ENCODE measurements at places on chromosomes 3 and 15.
A peak's percentile ranks its signal among the peaks of the same experiment; 100 is the strongest.

DNA sequence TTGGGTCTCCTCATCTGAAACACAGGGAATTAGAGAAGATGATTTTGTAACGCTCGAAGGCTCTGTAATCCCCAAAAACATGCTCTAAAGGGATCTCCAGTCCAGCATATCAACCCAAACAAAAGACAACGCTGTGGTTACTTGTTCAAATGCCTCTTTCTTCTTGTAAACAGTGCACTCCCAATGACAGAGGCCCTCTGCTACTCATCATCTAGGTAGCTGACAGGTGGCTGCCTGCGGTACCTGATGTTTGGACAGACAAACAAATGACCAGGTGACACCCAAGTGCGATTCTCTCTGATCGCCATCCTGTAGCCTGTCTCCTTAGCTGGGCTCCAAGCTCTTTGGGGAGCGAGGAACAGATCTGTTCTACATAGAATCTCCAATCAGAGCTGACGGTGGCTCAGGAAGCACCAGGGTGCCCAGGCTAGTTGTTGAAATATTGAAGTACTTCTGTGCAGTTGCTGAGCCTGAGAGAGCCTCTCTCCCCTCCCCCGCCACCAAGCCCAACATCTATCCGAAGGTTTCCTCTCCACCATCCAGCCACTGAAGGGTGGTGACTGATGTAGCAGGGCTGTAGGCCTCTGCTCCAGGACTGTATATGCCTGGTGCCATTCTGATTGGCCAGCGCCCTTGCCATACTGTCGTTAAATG is 238.7 kb downstream of the XXYLT1 start:
- no peak for DNase-seq

DNA sequence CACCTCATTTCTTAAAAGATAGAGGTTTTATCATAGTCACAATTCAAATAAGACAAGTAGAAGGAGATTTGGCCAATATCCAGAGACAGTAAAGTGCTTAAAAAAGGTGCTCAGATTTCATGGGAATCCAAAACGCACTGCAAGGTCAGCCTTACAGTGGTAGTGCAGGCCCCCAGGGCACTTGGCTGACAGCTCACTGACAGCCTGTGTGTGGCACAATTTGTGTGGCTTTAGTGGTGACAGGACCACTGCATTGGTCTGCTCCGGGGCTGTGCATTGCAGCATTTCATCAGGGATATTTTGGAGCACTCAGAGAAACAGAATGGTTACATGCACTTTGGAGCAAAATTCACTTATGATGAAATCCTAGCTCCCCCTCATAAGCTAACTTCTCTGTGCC is 544.3 kb downstream of the NTRK3 start:
- DNase-seq = no peak

DNA sequence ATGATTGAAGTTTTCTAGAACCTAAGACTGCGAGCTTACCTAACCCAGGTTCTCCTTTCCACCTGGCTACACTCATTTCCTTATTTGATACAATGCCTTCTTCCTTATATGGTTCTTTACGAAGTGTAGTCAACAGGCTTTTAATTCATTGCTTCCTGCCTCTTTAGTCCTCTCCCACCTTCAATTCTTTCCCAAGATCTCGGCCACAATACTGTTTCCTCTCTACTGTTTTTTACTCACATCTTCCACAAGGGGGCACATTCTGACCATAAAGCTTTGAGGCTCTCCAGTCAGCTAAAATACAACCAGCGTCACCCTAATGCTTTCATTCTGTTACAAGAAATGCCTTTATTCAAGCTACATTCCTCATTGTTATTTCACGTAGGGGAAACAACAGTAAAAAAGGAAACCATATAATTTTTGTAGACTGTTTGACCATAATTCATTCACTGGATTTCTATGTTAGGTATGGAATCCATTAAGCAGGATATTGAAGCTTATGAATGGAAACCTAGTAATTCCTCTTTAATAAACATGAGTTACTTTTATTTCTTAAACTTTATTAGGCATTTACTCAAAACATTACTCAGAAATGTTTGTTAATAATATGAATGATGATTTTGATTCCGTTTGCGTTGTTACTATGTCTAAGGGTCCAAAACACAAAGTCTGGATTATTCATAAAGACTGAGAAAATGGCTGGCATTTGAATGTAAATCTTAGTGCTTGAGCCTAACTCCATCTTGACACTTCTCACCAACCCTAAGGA is 29.5 kb upstream of the VEPH1 start:
- no peak for DNase-seq

DNA sequence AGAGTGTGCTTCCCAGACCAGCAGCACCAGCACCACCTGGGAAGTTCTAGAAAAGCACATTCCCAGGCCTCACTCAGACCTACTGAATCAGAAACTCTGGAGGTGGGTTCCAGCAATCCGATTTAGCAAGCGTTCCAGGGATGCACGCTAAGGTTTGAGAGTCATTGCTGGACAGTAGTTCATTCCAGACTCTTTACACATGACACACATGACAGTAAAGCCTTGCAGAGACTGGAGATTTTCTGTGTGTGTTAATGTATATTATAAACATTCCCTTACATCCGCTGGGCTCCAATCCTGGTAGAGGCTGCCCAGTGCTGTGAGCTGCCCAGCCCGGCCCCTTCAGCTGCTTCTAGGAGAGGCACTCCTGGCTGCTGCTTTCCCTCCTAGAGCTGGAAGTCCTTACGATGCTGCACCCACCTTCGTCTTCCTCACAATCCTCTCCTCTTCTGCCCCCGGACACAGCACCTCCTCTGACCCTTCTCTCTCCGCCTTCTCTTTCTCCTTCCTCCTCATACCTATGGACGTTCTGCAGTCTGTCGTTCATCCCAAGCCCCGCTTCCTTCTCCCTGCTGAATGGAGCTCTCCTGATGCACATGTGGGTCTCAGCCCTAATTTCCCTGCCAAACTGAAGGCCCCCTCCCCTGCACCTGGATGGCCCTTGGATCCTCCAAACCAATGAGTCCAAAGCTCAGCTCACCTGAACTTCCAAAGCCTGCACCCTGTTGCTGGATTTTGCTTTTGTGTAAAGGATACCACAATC is 44.4 kb downstream of the ITGA11 start:
- DNase-seq = no peak

GRCh38 chr3:45986303-45986982 is 9.2 kb downstream of the FYCO1 start:
- DNase-seq = no peak

GRCh38 chr3:184764191-184764590 is 47.8 kb upstream of the VPS8 start:
- no peak for DNase-seq

DNA sequence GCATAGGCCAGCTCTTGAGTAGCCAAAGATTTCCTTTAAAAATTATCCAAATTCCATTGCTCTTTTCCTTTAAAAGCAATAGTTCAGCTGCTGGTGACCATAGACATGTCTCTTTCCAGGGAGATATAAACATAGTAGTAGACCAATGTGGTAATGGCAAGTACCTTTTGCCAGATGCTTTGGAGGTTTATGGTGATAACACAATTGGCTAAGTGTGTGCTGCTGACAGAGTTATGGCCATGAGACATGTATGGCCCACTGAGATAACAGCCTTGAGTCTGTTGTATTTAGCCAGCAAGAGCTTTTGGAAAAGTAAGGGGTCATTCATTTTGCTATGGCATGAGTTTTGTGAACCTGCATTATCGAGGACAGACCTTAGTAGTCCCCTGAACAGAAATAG is 1146.8 kb downstream of the TUSC7 start:
- DNase-seq = no peak

- no peak for DNase-seq
These were observed 49.1 kb downstream of the RAB11A start for GRCh38 chr15:65918357-65918920.

GRCh38 chr15:33190539-33190938 is 4.0 kb downstream of the FMN1 start:
- DNase-seq = no peak

- DNase-seq = no peak
These were observed 353.4 kb downstream of the CHST2 start for GRCh38 chr3:143472731-143473523.

- DNase-seq = no peak
These were observed 15.4 kb upstream of the CXCR6 start for GRCh38 chr3:45927881-45928280.

- DNase-seq = no peak
These were observed 41.5 kb downstream of the TBC1D2B start for GRCh38 chr15:78035861-78036476.

DNA sequence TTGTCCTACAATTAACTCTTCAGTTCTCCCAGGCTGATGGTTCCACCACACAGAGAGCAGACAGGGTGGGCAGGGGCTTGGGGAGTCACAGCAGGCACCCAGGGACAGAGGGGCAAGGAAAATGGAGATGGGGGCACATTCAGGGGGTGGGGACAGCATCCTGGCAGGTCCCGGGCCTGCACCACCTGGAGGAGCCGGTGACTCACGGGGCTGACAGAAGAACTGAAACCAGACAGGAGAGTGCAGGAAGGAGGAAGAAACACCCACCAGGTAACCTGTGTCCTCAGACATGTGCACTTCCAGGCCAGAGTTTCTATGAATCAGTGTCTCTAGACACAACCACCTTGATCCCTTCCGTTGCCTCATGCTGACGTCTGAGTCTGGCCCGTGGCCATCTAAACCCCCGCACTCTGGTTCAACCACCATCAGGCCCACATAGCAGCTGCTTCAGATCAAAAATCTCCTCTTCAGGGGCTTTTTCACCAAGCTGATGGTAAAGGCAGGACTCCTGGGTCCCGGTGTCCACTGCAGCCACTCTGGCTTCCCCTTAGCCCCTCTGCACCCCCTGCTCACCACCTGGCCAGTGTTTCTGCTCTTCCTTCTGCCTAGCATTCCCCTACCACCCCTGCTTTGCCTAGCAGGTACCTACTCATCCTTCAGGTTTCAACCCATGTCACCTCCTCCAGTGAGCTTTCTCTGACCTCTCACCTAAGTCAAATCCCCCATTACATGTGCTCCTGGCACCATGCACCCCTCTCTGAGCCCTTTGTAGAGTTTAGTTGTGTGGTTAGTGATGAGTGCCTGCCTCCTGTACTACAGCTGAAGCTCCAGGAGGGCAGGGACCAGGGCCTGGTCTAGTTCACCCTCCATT is 16.5 kb upstream of the CYP11A1 start:
- DNase-seq = peak; percentile 89

DNA sequence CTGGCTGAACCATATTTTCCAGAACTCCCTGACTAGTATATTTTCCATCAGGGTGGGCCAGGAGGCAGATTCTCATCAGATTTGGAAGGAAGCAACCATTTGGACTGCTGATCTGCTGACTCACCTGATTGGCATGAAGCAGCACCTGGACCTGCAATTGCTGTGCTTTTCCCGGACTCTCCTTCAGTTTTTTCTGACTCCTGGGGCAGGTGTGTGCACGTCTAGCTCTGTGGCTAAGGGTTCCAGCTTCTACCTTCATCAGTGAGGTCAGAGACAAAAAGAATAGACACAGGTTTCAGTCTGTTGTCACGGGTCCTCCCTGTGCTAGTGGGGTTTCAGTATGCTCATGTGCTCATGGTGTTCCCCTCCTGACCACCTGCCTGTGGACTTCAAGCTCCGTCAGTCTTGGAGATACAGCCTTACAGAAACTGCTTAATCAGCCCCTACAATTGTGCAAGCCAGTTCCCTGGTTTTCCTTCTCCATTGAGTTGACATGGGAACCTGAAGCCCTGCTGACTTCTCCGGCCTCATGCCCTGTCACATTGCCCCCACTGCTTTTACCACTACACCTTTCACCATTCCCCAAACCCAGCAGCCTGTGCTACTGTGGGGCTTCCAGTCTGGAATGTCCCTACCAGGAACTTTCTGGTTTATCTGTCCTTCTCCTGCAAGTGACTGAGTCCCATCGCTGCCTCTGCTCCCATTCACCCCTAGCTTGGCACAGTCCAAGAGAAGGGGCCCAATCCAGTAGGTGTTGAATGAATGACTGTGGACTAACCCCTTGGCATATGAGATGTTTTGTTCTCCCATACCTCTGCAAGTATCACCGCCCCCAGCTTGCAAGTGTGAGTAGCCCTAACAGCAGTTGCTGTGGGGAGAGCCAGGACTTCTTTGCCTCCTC is 31.7 kb downstream of the HMCES start:
- DNase-seq = no peak

DNA sequence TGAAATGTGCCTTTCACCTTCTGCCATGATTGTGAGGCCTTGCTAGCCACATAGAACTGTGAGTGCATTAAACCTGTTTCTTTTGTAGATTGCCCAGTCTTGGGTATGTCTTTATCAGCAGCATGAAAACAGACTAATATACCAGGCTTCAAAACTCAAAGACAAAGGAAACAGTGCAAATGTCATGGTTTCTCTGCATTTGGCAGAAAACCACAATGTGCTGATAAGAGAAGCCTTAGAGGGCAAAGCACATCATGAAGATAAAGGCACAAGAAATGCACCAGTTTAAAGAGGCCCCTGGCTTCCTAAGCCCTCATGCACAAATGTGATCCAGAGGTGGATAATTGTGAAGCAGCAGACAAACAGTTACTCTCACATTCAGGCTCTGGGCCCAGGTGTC is 259.2 kb downstream of the CPNE4 start:
- no peak for DNase-seq

- DNase-seq = no peak
These were observed 21.6 kb downstream of the ANAPC13 start for GRCh38 chr3:134464064-134464688.

- DNase-seq = no peak
These were observed 4.6 kb downstream of the CIDEC start for GRCh38 chr3:9875448-9875847.

DNA sequence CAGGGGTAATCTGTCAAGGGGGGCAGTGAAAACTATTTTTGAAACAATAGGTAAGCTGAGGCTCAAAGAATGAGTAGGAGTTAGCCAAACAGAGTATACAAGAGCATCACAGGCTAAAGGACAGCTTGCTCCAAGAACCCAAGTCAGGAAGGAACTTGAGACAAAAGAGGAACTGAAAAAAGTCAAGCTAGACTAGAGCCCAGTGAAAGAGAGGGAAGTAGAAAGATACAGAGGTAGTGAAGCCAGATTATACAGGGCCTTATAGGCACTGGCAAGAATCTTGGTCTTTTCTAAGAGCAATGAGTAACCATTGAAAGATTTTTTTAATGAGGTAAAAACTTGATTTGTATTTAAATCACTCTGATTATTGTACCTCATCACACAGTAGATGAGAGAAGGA is 69.9 kb downstream of the FILIP1L start:
- DNase-seq = no peak

DNA sequence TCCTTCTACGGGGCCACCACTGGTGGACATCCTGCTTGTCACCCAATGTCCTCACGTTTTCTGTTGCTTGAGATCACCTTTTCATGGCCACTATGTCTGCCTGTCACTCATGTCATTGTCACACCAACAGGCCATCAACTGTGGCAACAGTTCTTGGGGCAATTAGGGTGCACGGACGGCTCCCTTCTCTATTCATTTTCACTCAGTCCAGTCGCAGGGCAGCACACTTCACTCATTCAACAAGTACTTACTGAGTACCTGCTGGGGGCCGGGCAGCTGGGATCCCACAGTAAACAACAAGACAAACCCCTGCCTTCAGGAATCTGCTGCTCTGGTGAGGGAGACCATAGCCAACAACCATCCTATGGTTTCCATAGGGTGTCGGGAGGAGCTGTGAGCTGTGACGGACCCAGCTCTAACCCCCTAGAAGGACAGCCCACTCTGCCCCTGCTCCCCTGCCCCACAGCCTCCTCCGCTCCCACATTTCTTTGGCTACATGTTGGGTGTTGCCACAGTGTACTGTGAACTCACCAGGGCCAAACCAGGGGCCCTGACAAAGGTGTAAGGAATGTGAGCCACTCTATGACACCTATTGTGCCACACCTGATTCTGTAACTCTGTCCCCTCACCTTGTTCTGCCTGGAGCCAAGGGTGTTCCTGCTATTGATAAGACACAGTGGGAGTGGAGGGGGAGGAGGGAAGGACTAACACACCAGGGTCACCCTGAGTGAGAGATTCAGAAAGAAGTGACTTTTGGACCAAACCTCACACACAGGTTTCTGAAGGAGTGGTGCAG is 1.9 kb downstream of the VILL start:
- DNase-seq = no peak
